Activated T-helper 17 cell treated with anti-CD3 and anti-CD28 coated beads, Interleukin-2, amount 50 U/mL, for 72 hours (primary cell): ENCODE measurements at places on chromosomes 16 and 17. TPM values are rescaled to one million over a fixed set of nuclear protein-coding genes. Genes with fewer than 3 reads are reported as not detected.

Gene C1QTNF1
- not detected for total RNA-seq

Gene PRRT2
- 9.1 TPM for total RNA-seq

Gene CHST6
- not detected for total RNA-seq

Gene OR4D2
- not detected for total RNA-seq

Gene ASPHD1
- 3.1 TPM for total RNA-seq

Gene FLCN
- total RNA-seq: 30.9 TPM

Gene CD300H
- total RNA-seq: not detected

Gene ACOX1
- 35.2 TPM for total RNA-seq

Gene KRTAP17-1
- not detected for total RNA-seq

Gene IL17C
- 0.56 TPM for total RNA-seq

Gene KCNJ2
- total RNA-seq: not detected

Gene PIK3R6
- 4.6 TPM for total RNA-seq

Gene TBC1D24
- 10.8 TPM for total RNA-seq

Gene CMTM4
- total RNA-seq: 2.0 TPM

Gene NOXO1
- total RNA-seq: 1.0 TPM

Gene CCT6B
- total RNA-seq: 1.7 TPM

Gene CLEC18A
- total RNA-seq: 1.5 TPM

Gene SBK1
- 1.7 TPM for total RNA-seq

Gene ZNF48
- total RNA-seq: 10.2 TPM

Gene MIEF2
- total RNA-seq: 15.2 TPM

Gene NPTX1
- total RNA-seq: 1.5 TPM

Gene MT4
- not detected for total RNA-seq

Gene OR4D1
- 0.15 TPM for total RNA-seq

Gene TBKBP1
- total RNA-seq: 6.3 TPM

Gene CCL17
- 7.8 TPM for total RNA-seq

Gene C16orf74
- not detected for total RNA-seq

Gene ZSCAN10
- total RNA-seq: 0.45 TPM

Gene SLC43A2
- total RNA-seq: 1.6 TPM

Gene SLFN12L
- total RNA-seq: 56.1 TPM

Gene PRCD
- total RNA-seq: not detected

Gene NPIPA8
- total RNA-seq: 24.2 TPM

Gene FOXC2
- not detected for total RNA-seq

Gene KRT14
- total RNA-seq: not detected

Gene GNG13
- total RNA-seq: not detected

Gene TBX21
- 19.9 TPM for total RNA-seq

Gene KRTAP9-4
- not detected for total RNA-seq

Gene TMEM106A
- 28.4 TPM for total RNA-seq

Gene CCL2
- not detected for total RNA-seq

Gene DNAI2
- total RNA-seq: 1.6 TPM

Gene KCNJ18
- total RNA-seq: not detected

Gene KRT37
- not detected for total RNA-seq

Gene ADORA2B
- 3.4 TPM for total RNA-seq

Gene MPV17L
- total RNA-seq: not detected

Gene PNMT
- total RNA-seq: not detected

Gene ARHGDIG
- not detected for total RNA-seq

Gene TMC7
- not detected for total RNA-seq

Gene TPSD1
- not detected for total RNA-seq

Gene TBC1D3I
- 0.43 TPM for total RNA-seq

Gene DHRS7C
- total RNA-seq: not detected

Gene GRIN2A
- not detected for total RNA-seq

Gene CACNG5
- total RNA-seq: not detected

Gene CNTD1
- total RNA-seq: not detected
